ENCODE measurements at places on chromosomes 2 and 18.

DNA sequence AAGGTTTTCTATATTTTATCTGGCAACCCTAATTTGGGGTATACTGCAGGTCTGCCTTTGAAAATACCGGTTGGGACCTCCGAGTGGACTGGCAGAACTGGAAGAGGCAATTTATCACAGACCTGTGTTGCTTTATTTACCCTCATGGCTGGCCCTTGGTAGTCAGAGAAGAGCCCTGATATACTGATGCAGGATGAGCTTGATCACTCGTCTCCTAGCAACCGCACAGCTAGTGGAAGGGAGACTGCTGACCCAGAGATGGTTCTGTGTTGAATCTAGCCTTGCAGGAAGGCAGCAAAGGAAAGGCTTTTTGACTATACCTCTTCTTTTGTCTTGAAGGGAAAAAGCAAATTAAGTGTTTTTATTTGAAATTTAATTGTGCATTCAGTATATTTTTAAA, 154.7 kb downstream of the EML6 start:
- DNase-seq = no peak

GRCh38 chr2:240320204-240320993, 115.1 kb upstream of the GPC1 start:
- no peak for DNase-seq

DNA sequence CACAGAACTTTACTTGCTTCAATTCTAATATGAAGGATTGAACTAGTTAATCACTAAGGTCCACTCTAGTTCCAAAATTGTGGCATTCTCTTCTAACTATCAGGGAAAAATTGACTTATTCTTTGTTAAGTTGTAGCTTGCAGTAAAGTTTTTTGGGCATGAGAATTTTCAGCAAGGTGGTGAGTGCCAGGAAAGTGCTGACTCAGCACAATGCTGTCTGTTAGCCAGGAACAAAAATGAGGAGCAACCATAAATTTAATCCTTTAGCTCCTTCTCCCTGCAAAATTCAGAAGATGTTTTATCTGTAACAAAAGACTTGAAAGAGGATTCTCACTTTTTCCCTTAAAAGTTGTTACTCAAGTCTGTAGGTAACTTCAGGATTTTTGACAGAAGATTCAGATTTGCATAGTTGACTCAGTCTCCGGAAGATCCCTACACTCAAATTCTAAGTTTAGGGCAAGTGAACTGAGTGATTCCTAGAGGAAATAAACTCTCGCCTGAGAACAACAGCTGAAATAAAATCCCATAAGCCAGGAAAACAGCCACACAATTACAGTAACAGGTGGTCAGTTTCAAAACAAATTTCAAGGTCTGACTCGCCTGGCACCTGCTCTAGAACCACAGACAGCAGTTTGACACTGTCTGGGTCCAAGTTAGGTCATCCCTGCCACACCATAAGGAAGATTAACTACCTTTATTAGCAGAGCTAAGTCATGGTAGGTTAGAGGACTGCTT, 20.2 kb upstream of the DARS1 start:
- DNase-seq = no peak

DNA sequence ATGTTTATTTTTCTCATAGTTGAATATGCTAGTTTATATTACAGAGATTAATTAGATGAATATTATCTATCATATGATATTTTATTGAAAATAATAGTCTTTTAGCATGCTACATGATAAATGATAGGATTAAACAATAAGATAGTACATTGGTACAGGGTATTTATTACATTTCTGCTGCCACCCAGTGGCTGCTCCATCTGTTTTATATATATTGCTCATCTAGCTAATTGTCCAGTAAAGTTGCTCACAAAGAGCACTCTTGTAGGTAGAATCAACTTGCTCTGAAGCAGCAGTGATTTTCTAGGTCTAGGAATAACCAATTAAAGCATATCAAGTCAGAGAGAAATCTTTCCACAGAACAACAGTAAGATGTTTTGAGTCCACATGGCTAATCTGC, 183.3 kb downstream of the ASXL3 start:
- no peak for DNase-seq

DNA sequence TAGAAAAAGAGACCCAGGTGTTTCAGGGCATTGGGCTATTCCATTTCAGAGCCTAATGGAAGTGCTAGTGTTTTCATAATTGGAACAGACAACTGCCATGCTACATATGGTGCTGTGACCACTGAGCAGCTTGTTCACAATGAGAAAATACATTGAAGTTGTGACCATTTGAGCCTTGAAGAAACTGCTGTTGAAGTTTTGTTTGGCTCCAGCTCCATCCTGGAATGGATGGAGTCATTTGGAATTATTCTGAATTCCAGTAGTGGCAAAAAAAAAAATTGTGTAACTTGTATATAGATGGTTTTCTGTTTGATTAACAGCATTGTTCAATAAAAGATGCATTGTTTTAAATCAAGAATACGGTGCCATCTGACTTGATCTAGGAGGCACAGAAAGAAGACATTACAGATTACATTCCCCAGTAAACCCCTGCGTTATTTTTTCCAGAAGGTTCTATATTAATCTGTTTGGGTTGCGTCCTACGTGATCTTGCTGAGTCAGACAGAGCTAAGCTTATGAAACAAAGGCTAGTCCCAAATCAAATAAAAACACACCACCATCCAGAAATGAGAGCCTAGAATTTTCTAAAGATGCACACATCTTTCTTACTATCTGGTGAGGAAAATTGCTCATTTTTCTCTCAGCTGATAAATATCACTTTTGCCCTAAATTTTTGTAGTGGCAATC, 19.2 kb downstream of the FMNL2 start:
- no peak for DNase-seq

- DNase-seq = no peak
Measured at GRCh38 chr2:209578394-209579001, 154.7 kb downstream of the MAP2 start.

GRCh38 chr2:15808204-15808910, 132.0 kb upstream of the MYCN start:
- DNase-seq = no peak

DNA sequence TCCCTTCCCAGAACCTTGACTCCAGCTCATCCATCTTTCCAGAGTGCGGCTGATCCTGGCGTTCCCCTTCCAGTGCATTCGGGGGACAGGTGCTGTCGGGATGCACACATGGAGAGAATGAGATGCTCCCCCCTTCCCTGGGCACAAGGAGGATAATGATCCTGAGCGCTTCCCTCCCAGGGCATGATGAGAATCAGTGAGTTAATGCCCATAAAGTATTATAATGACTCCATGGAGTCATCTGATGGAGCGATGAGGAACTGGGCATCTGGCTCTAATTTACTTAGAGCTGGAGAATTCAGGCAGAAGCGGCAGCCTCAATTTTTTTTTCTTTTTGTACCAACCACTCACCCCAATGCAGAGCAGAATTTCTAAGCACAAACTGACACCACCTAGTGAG, 79.6 kb upstream of the SKOR2 start:
- no peak for DNase-seq

DNA sequence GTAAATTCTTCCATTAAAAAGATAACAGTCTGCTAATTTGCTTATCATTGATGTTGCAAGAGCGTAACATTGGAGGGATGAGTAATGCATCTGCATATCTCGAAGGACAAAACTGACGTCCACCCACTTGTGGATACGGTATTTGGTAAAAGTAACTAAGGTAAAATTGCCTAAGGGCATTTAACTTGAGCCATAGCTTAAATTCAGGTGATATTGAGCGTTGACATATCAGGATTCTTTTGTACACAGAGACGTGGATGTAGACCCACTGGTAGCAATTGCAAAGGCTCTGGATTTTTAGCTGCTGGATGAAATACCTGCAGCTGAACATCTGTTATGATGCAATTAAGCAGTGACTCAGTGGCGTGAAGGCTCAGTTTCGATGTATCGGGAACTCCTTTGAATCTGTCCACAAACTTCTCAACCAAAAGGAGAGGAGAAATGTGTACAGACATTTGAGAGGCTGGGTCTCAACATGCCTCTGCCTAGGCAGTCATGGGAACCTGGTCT, 119.3 kb downstream of the SPTBN1 start:
- no peak for DNase-seq

DNA sequence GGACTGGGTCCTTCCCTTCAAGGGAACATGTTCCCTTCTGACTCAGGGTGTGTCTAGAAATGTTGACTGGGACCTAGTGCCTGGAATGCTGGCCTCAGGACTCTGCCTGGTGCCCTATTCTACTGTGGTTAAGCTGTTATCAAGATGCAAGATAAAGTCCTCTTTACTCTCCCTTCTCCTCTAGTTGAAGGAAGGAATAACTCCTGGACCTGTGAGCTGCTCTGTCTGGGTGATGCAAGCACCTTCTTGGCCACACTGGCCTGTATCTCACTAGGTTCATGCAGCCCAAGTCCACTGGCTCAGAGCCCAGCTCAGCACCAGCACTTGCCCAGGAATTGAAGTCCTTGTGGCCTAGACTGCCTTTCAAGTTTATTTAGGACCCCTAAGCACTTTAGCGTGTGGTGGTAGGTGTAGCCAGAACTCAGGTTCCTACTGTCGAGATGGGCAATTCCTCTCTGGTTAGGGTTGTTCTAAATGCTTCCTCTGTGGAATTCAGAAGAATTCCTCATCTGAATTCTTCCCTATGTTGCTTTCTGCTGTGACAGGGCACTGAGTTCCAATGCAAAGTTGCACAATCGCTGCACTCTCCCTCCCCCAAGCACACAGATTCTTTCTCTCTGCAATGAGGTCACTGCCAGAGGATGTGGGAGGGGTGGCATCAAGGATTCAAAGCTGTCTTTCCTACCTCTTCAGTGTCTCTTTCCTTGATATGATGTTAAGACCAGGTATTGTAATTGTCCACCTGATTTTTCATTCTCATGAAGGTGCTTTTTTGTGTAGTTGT, 54.7 kb downstream of the VWC2L start:
- no peak for DNase-seq

DNA sequence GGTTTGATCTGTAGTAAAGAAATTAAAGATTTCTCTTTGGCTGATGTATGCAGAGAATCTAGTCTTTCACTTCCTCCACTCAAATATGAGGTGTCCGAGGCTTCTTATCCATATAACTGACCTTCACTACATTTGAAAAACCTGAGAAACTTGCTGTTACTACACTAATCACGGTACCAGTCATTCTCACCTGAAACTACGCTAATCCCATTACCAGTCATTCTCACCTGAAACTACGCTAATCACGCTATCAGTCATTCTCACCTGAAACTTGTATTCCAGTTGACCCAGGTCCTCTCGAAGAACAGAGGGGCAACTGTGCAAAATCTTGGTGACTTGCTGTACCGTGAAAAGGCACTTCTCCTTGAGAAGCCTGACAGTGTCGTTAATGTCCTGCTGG, 5.1 kb downstream of the MTERF4 start:
- no peak for DNase-seq

DNA sequence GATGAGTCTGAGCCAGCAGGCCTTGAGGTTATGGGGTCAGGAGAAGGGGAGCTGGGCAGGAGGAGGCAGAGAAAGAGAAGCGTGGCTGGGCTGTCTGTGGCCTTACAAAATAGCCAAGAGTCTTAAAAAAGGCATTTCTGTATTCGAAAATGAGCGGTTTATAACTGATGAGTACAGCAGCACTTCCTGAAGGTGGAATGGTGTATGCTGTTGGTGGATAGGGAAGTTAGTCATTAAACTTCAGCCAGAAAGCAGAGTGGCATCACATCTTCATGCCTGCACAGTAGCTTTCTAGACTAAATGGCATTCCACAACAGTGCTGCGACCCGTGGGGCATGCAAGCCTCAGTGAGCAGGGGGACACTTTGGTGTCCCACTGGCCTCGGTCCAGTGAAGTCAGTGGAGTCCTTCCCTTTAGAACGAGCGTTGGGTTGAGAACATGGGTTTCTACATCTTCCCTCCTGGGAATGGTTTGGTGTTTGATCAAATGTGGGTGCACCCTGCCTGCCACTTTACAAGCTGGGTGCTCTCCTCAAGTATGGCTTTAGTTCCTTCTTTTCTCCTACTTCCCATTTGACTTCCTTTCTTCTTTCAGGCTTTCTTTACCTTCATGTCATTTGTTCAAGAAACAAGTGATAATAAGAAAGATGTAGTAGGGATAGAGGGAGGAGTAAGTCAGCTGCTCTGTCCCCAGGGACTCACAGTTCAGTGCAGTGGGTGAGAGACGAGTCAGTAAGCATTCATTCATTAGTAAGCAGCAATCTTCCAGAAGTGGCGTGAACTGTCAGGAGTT, 96.3 kb downstream of the ARMC9 start:
- DNase-seq = no peak

- no peak for DNase-seq
Measured at GRCh38 chr2:200662727-200663126, 76.9 kb downstream of the AOX1 start.

DNA sequence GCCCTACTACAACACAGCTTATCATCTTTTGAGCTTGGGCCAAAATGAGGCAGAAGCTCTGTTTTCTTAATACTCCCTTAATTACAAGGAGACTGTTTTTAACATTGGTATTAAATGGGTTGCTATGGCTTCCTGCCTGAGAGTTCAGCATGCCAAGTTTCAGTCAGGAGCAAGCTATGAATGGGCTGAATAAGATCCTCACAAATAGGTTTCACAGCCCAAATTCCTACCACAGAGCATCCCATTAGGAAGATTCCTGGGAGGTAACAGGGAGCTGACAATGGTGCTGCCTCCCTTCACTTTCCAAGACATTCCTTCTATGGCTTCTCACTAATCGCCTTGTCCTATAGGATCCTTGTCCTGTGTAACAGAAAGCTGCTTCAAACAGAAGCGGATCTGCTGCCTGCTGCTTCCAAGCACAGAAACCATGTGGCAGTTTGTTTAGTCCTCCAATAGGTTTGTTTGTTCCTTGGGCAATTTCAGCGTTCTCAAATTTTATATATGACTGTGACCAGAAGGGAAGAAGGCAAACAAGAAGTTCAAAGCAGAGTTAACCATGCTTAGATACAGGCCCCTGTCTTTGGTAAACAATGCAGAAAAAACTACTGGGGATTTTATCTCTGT, 70.9 kb downstream of the NCKAP5 start:
- no peak for DNase-seq

GRCh38 chr2:230443541-230443940, 27.5 kb downstream of the SP100 start:
- DNase-seq = no peak

GRCh38 chr2:25480561-25480960, 138.8 kb upstream of the DNMT3A start:
- DNase-seq = no peak

DNA sequence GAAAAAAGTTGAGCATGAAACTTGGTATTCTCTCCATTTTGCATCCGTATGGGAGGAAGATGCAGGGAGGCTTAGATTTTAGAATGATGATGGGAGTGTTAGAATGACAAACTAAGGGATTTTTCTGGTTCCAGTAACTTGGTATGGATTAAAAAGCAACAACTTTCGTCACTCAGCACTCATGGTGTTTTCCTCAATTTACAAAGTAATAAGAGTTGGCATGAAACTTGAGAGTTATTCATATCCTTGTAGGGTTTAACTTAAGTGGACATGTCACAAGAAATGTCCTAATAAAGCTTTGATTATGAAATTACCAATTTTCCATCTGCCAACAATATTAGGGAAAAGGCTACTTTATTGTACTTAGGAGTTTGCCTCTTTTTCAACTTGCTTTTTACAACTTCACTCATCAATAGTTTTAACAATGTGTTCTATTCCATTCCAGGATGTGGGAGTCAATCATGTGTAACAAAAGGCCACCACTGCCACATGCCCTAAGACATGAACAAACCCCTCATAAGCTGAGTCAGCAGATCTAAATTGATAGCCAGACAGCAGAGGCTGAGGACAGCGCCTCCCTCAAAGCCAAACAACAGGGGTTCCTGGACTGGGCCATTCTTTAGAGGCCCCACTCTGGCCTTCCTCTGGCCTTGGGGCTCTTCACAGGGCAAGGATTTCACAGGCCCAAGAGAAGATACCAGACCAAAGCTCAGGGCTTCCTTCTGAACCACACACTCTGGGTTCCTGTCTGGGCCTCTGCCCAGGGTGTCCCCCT, 265.8 kb downstream of the TNS1 start:
- DNase-seq = no peak

GRCh38 chr18:67731851-67732250, 215.3 kb upstream of the DSEL start:
- DNase-seq = no peak
